ENCODE measurements at places on chromosomes 6 and 20.

- peak; percentile 90 for DNase-seq
These were observed 111.6 kb downstream of the TINAG start for GRCh38 chr6:54419885-54420284.

DNA sequence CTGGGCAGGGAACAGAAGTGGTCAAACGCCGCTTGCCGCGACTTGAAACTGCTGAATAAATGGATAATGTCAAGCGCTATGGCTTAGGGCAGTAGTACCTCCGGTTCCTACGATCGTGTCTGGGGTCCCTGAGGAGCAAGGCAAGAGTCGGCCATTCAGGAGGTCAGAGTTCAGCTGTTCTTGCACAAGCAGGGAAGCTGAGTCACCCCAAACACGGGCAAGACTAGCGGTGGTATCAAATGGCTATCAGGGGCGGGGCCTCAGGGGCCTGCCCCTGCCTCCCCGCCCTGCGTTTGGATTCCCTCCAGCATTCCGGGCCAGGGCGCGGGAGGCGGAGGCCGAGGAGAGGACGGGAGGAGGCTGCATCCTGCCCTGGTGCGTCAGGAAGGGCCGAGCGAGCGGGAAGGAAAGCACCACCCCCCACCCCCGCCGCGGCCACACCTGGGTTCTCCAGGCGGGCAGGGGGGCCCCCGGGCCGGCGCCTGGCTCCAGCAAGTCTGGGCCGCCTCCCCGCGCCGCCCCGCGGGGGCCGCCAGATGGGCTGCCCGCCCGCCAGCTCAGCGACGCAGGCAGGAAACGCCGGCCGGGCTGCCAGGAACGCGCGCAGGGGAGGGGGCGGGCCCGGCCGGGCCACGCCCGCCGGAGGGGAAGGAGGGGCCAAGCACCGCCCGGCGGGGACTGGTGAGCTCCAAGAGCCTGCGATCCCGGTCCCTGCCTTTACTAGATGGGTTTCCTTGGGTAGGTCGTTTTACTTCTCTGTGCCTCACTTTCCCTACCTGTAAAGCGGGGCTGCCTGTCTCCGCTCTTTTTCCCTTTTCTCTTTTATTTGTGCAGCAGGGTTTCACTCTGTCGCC is 32.2 kb upstream of the ID1 start:
- DNase-seq = peak; percentile 99

DNA sequence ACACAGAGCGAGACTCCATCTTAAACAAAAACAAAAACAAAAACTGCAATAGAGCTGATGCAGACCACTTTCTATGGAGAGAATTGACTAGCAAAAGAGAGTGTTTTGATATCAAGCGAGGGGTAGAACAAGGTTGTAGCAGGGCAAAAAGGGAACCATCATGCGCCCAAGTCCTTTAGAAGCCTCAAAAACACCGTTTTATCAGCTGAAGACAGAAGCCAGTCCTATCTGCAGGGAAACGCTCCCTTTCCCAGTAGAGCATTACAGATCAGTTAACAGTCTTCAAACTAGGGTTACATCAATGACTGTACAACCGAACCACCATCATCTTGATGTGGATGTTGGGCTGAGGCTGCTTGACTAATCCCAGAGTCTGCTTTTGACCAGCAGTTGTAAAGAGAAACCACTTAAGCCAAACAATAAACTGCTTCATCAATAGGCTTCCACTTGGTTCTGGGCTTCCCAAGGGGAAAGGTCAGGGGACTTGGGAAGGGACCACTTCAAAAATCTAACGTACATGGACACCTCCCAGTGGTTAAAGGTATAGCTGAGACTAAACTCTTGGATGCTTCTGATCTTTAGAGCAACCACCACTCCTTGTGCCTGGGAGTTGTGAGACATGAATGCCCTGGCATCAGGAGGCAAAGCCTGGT is 59.6 kb upstream of the SPDEF start:
- no peak for DNase-seq

- no peak for DNase-seq
These were observed 1368.8 kb upstream of the ADGRB3 start for GRCh38 chr6:67265996-67266921.

DNA sequence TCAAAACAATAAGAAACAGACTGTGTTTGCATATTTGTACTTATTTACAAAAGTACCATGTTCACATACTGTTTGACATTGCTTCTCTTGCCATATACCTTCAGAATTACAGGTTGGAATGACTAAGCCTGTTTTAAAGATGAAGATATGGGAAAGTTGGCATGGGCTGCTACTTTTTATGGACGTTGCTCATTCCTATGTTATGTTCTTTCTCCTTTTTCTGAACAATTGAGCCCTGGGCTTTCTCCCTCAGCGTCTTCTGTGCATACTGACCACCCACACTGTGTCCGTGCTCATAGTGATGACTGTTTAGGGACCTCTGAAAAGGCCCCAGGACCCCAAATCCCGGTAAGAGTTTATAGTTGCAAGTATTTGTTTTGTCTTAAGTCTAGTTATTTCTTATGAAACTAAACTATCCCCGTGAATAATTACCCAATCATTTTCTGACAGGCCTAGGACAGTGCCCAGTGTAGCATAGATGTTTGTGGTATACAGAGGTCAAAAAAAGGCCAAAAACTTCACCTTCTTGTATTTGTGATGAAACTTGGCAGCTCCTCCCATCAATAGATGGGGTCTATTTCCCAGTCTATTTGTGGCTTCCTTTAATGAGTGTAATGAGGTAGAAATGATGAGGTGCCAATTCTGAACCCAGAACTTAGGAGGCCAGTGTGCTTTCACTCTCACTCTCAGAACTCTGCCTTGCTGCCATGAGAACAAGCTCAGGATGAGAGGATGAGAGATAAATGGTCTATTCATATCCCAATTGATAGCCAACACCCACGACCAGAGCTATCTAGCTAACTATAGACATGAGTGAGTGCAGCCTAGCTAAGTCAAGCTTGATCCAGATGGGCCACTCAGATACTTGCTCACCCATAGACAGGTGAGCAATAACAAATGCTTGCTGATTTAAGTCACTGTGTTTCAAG is 40.9 kb downstream of the GSTA4 start:
- peak; percentile 40 for DNase-seq
